MCF 10A (cell line): ENCODE measurements at places on chromosomes 3 and 15. TPM values are rescaled to one million over a fixed set of nuclear protein-coding genes. Genes with fewer than 3 reads are reported as not detected.

RHCG gene
- total RNA-seq = not detected in 2 replicates

GRCh38 chr3:155504682-155505081 is 211.2 kb upstream of the STRIT1 start:
- DNase-seq = no peak

DNA sequence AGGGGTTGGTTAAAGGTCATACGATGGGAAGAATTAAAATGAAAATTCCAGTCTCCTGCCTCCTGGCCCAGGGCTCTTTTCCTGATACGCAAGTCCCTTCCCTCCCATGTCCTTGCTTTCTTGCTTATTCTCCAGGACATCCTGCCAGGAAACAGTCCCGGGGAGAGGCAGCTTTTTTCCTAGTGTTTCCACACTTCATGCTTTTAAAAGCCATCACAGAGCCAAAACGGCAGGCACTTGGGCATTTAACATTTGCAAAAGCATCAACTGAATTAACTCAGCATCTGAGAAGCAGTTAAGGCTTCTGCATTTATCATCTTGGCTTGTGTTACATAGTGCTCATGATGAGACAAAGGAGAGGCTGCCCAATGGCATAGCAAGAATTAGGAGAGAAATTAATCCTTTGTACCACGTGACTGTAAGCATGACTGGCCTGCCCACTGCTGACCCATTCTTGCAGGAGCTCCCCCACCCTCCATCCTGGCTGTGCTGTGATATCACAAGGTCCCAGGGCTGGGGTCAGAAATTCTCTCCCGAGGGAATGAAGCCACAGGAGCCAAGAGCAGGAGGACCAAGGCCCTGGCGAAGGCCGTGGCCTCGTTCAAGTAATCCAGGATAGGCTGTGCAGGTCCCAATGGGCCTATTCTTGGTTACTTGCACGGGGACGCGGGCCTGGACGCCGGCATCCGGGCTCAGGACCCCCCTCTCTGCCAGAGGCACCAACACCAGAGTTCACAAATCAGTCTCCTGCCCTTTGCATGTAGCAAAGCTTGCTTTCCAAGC is 21.6 kb upstream of the VILL start:
- DNase-seq = no peak

COL7A1 gene
- total RNA-seq = 44.2 and 60.5 TPM in 2 replicates

GRCh38 chr15:38516626-38517025 is 48.0 kb downstream of the RASGRP1 start:
- no peak for DNase-seq

- no peak for DNase-seq
Measured at GRCh38 chr3:73314151-73314951, 252.9 kb downstream of the EBLN2 start.

DNA sequence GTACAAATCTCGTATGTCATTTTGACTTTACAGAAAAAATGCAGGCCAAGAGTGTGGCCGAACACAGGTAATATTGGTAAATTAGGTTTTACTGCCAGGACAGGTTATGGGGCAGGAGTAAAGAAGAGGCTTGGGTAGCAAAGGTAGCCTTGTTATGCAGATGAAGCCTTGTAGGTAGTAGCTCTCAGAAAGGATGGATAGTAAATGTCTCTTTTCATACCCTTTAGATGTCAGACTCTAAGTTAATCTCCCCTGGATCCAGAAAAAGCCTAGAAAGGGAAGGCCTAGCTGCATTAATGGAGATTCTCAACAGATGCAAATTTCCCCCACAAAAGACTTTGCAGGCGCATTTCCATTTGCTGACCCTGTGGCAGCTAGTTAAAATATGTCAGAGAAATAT is 1445.1 kb upstream of the CADM2 start:
- no peak for DNase-seq

STX19 gene
- 0.27 TPM in 1 of 2 replicates, not detected in the other for total RNA-seq

- no peak for DNase-seq
Measured at GRCh38 chr3:161414907-161415306, 43.6 kb upstream of the SPTSSB start.

GRCh38 chr3:37814547-37814946 is 47.1 kb upstream of the CTDSPL start:
- peak; percentile 3 for DNase-seq

DNA sequence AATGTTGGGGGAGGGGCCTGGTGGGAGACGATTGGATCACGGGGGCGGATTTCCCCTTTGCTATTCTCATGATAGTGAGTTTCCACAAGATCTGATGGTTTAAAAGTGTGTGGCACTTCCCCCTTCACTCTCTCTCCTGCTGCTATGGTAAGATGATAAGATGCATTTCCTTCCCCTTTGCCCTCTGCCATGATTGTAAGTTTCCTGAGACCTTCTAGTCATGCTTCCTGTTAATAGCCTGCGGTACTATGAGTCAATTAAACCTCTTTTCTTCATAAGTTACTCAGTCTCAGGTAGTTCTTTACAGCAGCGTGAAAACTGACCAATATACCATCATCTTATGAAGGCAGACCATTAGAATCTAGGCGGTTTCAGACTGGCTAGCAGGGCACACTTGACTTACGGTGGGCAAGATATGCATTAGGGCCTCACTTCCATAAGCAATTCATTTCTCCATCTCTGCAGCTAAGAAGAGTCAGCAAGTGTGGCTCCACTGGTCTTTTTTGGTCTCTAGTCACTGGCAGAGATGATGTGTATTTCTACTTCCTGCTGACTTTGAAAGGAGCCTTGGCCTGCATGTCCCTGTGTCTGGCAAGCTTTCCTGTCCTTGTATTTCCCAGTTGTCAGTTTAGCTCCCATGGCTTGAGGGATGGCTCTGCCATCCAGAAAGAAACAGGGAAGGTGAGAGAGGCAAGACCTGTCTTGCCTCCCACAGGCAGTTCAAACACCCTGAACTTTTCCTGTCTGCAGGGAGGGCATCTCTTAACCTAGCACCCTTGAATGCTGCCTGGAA is 109.0 kb upstream of the ADAMTS9 start:
- DNase-seq = peak; percentile 18

GRCh38 chr3:72487946-72488737 is 360.1 kb downstream of the SHQ1 start:
- DNase-seq = no peak

DNA sequence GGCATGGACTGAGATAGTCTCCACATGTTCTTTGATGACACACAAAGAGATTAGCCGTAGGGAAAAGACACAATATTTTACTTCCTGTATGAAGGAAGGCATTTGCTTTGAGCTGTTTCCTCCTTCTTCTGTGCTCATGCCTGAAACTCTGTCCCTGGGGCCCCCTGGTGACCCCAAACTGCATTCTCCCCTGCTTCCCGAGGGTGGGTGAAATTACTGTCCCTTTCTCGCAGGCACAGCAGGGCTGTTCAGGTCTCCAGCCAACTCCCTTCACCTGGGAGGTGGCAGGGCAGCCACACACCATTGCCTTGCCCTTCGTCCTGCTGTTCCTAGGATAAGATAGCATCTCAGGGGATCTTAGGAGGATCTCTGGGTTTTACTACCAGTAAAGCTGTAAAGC is 79.2 kb downstream of the GABRG3 start:
- DNase-seq = no peak

HAPLN3 gene
- total RNA-seq = 4.1 and 5.0 TPM in 2 replicates

WDR93 gene
- total RNA-seq = 0.33 and 0.47 TPM in 2 replicates
